Renal cortical epithelial cell (primary cell): ENCODE measurements at places on chromosomes 6 and 20. TPM values are rescaled to one million over a fixed set of nuclear protein-coding genes. Genes with fewer than 3 reads are reported as not detected.
A peak's percentile ranks its signal among the peaks of the same experiment; 100 is the strongest.

DNA sequence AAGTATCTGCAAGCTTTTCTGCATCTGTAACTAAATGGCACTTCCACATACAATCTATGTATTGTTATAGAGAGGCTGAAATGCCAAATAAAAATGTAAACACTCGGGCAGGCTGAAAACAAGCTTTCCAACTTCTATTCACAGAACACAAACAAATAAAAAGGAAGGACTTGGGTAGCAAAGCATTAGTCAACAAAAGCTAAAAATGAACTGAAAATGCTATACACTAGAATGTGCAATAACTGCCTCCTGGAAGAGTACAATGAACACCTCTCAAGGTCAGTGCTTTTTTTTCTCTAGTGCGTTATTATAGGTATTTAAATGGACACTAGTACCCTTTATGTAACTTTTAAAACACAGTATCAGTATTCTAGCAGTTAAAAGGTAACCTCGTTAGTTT is 31.4 kb downstream of the STK38 start:
- no peak for DNase-seq

GRCh38 chr6:47670851-47671250 is 27.5 kb upstream of the ADGRF4 start:
- no peak for DNase-seq

- peak; percentile 33 for DNase-seq
Observed at GRCh38 chr6:35294308-35294945, 3.2 kb upstream of the DEF6 start.

DNA sequence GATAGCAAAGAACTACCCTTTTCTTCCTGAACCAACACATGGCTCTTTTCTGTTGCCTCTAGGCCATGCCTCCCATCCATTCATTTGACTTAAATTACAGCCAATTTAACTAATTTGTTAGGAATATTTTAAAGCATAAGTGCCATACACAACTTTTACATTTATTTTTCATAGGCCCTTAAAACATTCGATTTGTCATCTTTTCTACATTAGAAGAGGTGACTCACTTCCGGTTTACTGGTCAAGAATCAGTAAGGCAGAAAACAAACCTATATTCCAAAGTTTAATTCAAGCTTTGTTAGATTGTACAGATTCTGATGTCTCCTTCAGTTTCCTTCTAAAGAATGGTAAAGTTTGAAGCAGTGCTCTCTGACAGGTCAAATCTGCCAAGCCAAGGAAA is 344.3 kb downstream of the SAMD5 start:
- DNase-seq: peak; percentile 7

GRCh38 chr6:105677671-105678475 is 275.0 kb upstream of the PREP start:
- no peak for DNase-seq

DNA sequence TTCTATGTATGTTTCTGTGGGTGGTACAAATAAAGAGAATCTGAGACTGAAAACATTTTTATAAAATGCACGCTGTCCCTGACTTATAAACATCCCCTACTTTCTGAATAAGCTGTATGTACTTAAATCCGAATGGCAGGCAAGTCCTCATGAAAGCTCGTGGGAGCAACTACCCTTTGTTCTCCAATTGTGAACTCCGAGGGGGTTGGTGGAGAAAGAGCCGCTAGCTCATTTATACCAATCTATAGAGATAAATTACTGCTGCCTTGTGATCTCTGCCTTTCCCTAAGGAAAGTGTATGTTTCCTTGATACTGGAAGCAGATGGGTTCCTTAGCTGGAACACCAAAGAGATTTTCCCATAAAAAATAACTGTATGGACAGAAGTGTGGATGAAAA is 84.5 kb downstream of the GJA10 start:
- no peak for DNase-seq

DNA sequence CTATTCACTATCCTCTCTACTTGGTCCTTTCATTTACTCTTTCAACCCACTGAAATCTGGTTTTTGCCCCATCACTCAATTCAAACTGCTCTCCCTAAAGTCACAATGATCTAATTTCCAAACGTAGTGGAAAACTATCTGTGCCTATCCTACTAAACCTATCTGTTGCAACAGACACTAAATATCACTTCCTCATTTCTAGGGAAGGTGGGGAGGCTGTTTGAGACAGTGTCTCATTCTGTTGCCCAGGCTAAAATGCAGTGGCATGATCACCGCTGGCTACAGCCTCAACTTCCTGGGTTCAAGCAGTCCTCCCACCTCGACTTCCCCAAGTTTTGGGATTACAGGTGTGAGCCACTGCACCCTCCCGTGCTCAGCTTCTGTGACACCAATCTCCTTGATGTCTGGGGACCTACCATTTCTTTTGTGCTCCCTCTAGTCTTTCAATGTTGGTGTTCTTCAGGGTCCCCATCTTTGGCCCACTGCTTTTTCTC is 8.8 kb downstream of the RANBP9 start:
- no peak for DNase-seq

DNA sequence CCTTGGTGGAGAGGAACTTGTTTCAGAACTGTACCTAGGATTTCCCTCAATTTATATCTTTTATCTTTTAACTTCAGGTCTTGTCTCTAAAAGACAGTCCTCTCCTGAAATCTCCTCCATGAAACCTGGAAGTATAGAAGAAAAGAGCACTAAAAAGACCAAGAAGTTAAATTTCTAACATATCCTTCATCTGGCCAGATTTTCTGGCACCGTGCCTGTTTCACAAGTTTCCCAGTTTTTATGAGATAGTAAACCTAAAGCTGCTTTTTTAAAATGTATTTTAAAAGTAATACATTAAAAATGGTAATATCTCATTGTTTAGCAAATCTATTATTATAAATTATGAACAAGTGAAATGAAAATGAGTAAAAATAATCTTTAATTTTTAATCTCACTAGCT is 348.3 kb upstream of the RSPO3 start:
- no peak for DNase-seq

- no peak for DNase-seq
Observed at GRCh38 chr6:19845266-19846041, 8.3 kb downstream of the ID4 start.

DNA sequence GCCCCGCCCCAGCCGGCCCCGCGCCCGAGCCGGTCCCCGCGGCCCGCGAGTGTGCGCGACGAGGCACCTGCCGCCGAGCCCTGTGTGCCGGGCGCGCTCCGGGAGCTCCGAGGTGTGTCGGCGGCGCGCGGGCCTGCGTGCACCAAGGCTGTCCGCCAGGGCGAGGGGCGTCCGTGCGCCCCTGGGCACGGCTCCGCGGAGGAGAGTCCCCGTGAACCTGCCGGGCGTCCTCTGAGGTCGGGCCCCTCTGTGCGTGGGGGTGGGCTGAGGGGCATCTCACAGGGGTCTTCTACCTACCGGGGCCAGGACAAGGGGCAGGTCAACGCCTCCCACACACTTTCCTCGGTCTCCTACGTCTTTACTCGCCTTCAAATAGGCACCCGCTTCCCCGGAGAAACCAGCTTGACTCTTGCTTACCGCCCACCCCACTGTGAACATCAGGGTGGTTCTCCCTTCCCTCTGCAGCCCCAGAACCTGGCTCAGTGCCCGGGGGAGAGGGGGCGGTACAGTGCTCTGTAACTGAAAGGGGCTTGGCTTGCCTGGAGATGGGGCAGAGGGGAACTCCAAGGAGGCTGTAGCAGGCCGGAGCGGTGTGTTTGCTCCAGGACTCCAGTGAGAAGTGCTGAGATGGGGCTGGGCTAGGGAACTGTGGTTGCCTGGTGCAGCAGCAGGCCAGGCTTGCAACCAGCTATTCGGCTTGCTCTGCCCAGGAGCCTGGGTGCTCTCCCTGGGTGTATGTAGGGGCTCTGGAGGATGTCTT is at the start of gene SAMD10:
Gene SAMD10, minus strand, starts transcription at position 86 of the 760 bp plus-strand sequence. CDS start 175 bp downstream, outside the sequence.
- DNase-seq: peak; percentile 36

DNA sequence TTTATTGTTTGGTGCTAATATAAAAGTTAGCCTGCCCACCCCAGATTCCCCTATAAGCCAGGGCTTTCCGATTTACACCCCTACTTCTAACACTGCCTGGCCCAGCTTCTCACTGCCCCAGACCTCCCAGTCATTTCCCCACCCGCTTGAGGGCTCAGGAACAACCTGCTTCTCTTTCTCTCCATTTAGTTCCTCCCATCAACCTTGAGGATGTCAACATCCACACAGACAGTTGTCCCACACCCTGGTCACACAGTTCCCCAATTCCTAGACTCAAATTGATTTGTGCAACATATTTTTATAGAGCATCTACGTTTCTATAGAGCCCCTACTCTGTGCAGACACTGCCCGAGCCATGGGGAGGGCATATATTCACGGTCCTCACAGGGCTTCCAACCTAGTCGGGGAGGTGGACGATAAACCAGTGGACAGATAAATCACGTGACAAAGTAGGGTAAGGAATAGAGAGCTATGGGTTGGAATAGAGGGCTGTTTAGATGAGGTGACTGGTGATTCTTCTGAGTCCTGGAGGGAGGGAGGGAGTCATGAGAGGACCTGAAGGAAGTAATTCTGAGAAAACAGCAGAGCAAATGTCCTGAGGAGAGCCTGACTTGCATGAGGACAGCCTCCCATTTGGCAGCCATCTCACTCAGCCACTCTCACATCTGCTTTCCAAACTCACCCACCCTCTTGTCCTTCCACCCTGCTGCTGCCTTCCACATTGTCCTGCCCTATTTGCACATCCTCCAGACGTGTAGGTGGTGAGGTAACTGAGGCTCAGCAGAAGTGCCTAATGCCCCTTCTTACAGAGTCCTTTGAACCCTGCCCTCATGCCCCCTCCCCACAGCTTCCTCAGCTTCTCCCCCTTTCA is 6.3 kb downstream of the GABRR2 start:
- DNase-seq: no peak

GRCh38 chr6:159062976-159063375 is 18.2 kb upstream of the TAGAP start:
- no peak for DNase-seq

DNA sequence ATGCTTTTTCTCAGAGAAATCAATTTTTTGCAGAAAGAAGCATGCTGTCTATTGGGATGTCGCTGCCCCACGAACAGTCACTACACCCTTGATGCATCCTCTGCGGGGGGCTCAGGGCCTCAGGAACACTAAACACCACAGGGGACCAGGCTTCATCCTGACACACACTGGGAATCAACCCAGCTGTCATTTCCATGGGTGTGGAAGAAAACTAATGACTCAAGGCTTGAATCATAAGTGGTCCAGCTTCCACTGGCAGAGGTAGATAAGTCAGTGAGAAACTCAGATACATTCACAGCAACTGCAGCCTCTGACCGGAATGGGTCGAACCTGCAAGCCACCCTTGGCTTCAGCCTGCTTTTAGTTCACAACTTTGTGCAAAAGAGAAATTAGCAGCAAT is 81.3 kb upstream of the SPTLC3 start:
- DNase-seq: peak; percentile 30

GRCh38 chr6:38638941-38639497 is 710 bp downstream of the BTBD9 start:
- peak; percentile 27 for DNase-seq

DNA sequence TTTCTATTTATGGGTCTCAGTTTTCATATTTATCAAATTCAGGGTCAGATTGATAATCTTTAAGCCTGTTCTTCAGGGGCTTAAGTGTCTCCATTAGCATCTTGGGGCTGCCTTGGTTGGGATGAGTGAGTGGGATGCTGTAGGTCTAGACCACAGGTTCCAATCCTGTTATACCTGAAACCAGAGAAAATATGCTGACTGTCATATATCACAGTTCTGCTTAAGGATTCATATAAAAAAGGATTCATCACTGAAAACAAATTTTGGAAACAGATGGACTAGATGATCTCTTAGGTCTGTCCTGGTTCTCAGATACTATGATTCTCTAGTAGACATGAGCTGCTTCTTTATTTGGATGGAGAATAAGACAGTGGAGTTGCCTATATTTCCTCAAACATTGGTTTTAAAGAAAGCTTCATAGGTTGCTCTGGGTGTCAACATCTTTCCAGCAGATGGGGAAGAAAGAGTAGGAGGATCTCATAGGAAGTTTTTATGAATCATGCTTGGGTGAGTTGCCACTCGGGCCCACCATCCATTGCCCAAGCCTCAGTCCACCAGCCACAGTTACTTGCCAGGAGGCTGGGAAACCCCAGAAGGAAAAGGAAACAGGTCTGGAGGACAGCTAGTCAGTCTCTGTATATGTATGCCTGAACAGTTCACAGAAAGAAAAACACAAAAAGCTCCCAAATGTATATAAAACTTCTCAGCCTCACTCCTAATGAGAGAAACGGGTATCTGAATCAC is 42.9 kb upstream of the MAP7 start:
- peak; percentile 77 for DNase-seq

GRCh38 chr20:32364554-32365208 is 6.5 kb downstream of the ASXL1 start:
- no peak for DNase-seq

DNA sequence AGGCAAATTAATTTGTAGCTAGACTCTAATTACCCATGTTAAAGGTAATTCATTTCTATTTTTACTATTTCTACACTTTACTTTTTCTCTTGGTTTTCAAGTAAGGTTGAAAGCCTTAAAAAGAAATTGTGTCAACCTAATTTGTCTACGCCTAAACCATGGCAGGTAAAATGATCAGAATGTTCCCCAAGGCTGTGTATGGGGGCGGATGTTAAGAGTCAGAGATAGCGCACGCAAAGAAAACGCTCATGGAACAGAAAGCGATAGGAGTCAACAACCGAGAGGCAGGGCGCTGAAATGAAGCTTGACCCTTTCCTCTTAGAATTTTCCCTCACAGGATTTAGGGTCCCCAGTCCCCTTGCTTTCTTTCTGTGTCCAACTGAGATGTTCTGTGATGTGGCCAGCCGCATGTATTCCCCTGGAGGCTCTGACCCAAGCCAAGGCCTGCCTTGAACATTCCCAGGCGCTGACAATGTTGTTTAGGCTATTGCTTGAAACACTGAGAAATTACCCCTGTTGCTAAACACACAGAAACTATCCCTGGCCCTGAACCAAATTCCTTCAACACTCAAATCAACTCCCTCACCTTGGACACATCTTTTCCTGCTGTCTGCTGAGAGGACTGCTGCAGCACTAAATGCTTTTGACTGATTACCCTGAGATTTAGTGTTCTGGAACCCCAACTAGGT is 10.9 kb downstream of the PSMB1 start:
- no peak for DNase-seq

- no peak for DNase-seq
Observed at GRCh38 chr6:149060300-149060984, 257.1 kb upstream of the TAB2 start.

DNA sequence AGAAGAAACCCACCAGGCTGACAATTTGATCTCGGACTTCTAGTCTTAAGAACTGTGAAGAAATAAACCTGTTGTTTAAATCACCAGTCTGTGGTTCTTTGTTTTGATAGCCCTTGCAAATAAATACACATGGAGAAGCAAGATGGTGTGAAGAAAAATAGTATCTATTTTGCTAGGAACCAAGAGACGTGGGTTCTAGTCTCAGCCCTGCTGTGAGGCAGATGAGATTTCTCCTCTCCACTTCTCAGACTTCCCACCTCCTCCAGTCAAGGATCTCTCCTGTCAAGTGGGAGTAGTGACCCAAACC is 294.9 kb upstream of the JARID2 start:
- DNase-seq: no peak

The TRIM10 gene
- total RNA-seq: under 0.01 TPM in 1 of 2 replicates, not detected in the other

The ME1 gene
- 21.7 and 45.3 TPM in 2 replicates for total RNA-seq

The FAM83C gene
- total RNA-seq: not detected in 2 replicates

The SNRPB2 gene
- total RNA-seq: 49.1 and 61.3 TPM in 2 replicates

The PLCB1 gene
- 0.17 and 2.0 TPM in 2 replicates for total RNA-seq

The COL9A3 gene
- 0.05 and 0.35 TPM in 2 replicates for total RNA-seq

The OXT gene
- total RNA-seq: not detected in 2 replicates

The GSTA4 gene
- 16.3 and 36.6 TPM in 2 replicates for total RNA-seq

The ABCF1 gene
- total RNA-seq: 40.1 and 77.8 TPM in 2 replicates
